ENCODE measurements at places on chromosomes 4 and X.

GRCh38 chr4:182758273-182758672 lies 158.9 kb downstream of the DCTD start:
- DNase-seq: no peak

DNA sequence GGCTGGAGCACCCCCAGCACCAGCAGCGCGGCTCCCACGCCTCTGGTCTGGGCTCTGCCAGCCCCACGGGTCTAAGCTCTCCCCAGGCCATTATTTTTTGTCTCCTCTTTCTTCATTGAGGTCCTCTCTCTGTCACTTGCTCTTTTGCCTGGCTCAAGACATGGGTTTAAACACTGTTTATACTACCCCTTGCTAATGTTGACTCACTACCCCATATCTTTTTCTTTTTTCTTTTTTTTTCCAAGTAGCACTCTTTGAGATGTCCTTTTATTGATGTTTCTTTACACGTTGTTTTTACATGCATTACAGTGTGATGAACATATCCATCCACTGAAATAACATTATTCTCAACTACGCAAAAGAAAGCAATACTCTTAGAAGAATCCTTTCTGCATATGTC lies 1.7 kb upstream of the ERVMER34-1 start:
- no peak for DNase-seq

GRCh38 chrX:22538580-22538979 lies 265.9 kb downstream of the CBLL2 start:
- DNase-seq: no peak

DNA sequence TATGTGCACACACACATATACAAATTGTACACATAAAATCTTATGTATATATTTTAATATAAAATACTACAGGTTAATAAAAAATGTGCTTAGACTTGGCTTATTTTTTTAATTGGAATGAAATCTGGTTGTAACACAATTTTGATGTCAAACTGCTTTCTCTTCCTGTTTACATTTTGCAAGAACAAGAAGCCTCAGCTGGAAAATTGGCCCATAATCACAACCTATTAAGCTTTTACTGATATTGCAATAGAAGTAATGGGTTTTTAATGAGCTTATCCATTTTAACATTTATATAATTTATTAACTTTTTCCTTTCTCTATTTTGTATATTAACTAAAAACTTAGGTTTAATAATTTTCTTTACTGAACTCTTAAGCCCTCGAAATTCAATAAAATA lies 165.9 kb downstream of the PCDH10 start:
- DNase-seq: no peak

DNA sequence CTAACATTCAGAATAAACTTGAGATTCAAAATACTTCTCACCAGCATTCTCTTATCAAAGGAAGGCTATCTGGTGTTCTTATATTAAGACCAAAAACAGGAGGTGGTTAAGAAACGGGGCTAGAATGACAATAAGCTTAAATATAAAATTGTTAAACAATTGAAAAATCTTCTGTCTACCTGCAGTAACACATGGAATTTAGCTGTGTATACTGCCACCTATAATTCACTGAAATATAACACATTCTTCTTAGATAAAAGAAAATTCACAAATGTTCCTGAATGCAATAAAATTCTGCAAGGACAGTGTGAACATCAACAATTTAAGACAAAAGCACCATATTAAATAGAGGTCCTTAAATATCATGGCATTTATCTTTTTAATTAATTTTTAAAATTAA lies 11.5 kb upstream of the PCDH10 start:
- DNase-seq: no peak

- DNase-seq: no peak
These were observed 3.6 kb upstream of the PDE5A start for GRCh38 chr4:119632216-119632615.

DNA sequence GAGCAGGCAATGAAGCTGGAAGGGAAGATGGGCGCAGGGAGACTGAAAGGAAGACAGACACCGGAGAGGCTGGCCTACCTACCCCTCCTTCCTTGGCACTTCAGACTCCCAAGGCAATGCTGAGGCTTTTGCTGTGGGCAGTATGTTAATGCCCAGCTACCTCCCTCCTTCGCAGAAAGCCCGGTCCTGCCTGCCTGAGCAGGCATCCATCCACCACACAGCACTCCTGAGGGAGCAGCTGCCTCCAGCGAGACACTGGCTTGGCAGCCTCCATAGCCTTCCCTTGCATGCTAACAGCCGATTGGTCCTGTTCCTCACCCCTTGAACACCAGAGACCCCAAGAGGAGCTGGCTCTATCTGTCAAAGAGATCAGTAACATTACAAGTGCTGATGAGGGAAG lies 14.4 kb downstream of the GABRQ start:
- DNase-seq: no peak

DNA sequence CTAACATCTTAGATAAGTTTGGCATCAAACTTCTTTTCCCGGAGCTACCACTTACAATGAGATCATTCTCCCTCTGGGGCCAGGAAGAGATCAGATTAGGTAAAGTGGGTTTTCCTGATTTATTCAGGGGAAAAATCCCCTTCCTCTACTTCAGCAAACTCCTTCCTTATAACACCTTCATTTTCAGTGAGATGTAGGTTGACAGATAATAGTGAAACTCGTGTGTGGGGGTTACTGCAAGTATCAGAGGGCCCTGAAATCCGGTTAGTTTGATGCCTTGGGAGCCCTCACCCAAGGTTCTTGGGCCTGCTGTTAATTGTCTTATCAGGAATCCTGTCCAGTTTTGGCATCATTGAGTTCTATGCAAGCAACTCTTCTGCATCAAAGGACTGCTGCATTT lies 10.8 kb downstream of the FTHL17 start:
- no peak for DNase-seq

GRCh38 chr4:5662555-5662954 lies 45.8 kb downstream of the EVC2 start:
- no peak for DNase-seq

DNA sequence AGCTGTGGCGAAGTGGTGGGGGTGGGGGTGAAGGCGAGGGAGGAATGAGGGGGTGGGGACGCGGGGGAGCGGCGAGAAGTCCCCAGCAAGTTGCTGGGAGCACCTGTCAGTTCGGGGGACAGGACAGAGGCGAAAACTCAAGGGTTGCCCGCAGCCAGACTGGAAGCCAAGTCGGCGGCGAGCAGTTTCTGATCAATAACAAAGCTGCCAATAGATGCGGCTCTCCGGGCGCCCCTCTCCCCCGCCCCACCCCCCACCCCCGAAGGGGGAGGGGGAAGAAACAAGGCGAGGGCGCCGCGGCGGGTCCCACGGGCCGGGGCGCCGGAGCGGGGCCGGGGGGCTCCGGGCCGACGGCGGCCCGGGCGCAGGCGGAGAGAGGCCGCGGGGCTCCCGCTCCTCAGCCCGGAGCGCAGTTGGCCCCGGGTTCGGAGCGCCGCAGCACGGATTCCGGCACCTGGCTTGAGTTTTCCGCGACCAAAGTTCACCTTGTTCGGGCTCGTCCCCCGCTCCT lies 379 bp downstream of the PDGFC start:
- peak; percentile 59 for DNase-seq

DNA sequence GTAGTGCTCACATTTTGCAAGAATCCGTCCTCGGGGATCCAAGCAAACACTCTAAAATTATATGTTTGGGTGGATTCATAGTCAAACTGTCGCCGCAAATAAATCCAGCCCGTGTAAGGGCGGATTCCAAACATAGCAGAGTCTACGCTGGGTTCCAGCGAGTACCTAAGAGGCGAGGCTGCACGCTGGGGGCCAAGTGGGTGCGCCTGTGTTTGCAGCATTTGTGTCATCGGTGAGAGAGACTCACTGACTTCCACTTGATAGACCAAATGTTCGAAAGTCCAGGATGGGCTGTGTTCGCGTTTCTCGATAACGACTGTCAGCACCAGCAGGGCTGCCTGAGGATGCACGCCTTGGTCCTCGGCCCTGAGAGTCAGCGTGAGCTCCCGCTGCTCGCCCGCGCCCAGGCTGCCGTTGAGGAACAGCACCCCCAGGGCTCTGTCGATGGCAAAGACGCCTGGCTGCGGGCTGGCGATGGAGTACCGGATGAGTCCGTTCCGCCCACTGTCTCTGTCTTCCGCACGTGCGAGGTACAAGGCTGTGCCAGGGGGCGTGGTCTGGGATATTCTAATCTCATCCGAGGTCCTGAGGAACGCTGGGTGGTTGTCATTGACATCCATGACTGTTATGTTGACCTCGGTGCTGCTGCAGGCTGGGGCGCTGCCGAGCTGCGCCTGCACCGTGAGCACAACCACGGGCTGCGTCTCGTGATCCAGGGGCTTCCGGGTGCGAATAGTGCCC lies 158.7 kb downstream of the DCHS2 start:
- DNase-seq: peak; percentile 51

DNA sequence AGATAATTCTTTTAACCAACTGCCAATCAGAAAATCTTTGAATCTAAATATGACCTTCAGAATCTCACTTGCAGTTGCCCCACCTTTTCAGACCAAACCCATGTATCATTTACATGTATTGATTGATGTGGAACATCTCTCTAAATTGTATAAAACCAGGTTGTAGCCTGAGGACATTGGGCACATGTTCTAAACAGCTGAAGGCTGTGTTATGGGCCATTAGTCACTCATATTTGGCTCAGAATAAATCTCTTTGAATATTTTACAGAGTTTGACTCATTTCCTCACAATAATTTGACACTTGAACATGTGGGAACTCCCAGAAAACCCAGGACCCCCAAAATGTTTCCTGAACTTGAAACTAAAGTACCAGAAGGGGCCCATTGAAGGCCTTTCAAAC lies 58.7 kb downstream of the UGT2B10 start:
- no peak for DNase-seq

- DNase-seq: no peak
These were observed 550.3 kb downstream of the SMARCA1 start for GRCh38 chrX:128973033-128973432.

GRCh38 chrX:29435396-29435795 lies 780.0 kb upstream of the MAGEB2 start:
- no peak for DNase-seq

GRCh38 chr4:5292101-5292500 lies 240.8 kb downstream of the STK32B start:
- no peak for DNase-seq

DNA sequence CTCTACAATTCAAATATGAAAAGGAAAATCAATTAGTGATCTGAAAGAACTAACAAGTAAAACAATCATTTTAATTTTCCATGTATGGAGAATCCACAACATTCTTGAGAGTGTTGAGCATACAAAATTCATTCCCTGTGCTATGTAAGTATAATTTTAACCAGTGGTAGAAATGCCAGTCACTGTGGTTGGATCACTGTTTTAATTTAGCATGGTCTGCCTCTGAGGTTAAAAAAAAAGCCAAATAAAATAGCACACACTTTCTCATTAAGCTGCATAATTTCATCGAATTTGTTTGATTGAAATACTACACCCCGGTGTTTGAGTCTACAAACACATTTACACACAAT lies 185.5 kb upstream of the STS start:
- DNase-seq: no peak

DNA sequence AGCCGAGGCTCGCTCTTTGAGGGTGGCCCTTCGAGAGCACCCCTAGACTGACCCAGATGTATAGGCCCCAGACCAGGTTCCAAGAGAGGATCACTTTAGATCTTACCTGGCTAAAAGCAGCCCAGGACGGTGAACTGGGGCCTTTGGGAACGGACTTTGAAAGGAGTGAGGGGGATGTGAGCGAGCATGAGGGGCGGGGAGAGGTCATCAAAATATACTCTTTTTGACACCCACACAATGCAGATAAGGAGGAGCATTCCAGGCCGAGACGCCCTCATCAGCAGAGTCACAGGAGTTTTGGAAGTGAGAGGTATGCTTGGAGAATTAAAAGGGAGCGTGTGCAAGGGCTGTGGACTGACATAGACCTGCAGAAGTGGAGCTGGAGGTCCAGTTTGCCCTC lies 528 bp downstream of the NSDHL start:
- no peak for DNase-seq

- DNase-seq: no peak
These were observed 299.9 kb downstream of the PRDM5 start for GRCh38 chr4:120622601-120623000.

DNA sequence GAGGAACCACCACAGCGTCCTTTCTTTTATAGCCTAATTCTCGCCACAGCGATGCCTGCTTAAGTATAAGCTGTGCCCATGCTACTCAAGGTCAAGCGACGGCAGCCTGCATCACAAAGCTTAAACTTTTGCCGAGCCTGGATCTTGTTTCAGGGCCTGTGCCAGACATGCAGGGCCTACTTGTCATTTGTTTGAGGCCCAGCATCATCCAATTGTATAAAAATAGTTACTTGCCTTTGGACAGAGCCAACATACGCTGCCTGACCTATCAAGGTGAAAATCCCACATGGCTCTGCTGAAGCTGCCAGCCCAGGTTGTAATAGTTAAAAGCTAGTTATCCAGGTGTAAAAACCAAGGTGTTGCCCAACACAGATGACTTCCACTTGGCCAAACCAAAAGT lies 107.1 kb downstream of the TMEM131L start:
- DNase-seq: no peak

- DNase-seq: no peak
These were observed 19.1 kb downstream of the ACSL1 start for GRCh38 chr4:184806711-184807110.

- no peak for DNase-seq
These were observed 184.9 kb upstream of the DKK2 start for GRCh38 chr4:107220976-107221375.

DNA sequence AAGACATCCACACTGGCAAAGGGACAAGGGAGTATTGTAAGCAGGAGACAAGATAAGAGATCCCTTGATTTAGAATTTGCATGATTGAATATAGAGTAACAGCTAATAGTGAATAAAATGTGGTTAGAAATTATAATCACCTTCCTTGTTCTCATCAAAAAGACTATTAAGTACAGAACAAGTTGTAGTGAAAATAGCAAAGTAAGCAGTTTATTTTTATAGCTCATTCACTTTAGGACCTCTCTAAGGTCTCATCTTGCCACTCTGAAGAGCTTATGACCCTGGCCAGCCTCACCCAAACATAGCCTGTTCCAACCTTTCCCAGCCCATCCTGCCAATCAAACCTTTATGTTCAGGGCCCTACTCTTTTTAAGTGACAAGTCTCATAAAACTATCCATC lies 30.6 kb downstream of the MID2 start:
- no peak for DNase-seq

- DNase-seq: no peak
These were observed 940.3 kb upstream of the ADGRL3 start for GRCh38 chr4:60259781-60260180.

- no peak for DNase-seq
These were observed 290.0 kb downstream of the SLC7A11 start for GRCh38 chr4:137952116-137952515.

DNA sequence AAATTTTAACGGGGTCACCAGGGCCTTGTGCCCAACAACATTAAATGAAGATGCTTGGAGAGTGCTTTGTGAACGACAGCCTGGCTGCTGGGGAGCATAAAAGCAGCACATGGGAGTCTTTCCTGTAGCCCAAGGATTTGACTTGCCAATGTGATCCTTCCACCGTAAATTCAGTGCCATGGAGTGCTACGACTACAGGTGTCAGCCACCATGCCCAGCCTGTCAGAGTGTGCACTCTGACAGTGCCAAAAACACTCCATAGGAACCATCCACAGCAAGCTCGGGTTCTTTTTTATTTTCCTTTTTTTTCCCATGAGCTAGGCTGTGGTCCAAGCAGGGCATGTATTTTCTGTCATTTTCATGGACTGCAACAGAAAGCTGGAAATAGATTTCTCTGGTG lies 156.9 kb downstream of the NLGN4X start:
- DNase-seq: no peak

All from left hindlimb (tissue), 1 donor.